Activated naive CD4-positive, alpha-beta T cell (primary cell): ENCODE measurements at places on chromosomes 1 and 21.

- DNase-seq, result no peak
Measured at GRCh38 chr1:95990033-95990432, 731.6 kb upstream of the PTBP2 start.

DNA sequence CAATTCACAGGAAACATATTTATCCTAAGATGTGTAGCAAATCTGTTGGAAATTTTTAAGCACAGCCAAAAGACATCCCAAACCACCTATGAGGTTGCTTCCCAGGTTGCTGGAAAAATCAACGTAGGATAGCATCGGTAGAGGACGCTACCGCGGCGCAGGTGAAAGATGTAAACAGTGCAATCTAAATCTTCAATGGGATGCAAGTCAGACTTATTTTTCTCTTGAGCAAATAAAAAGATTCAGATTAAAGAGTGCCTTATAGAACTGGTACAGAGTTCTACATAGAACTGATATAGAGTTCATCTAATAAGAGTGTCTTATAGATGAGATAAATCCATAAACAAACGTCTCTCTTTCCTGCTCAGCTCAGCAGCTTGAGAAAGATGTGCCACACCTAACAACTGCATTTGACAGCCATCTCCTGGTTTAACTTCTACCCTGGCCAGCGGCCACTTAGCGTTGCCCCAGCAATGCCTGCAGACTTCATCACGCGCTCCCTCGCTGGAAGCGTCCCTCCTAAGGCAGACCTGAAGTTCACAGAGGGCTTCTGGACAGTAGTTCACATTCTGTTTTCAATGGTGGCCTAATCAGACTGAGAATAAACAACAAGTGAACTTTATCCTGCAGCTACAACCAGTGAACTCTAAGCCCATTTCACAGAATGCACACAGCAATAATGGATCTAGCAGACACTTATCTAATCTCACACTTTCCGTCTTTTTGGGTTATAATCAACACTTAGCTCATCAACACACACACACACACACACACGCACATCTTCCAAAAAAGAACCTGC is 164.5 kb downstream of the TOMM20 start:
- DNase-seq, result no peak

GRCh38 chr1:35715568-35716002 is 3.1 kb downstream of the C1orf216 start:
- peak; percentile 31 for DNase-seq

DNA sequence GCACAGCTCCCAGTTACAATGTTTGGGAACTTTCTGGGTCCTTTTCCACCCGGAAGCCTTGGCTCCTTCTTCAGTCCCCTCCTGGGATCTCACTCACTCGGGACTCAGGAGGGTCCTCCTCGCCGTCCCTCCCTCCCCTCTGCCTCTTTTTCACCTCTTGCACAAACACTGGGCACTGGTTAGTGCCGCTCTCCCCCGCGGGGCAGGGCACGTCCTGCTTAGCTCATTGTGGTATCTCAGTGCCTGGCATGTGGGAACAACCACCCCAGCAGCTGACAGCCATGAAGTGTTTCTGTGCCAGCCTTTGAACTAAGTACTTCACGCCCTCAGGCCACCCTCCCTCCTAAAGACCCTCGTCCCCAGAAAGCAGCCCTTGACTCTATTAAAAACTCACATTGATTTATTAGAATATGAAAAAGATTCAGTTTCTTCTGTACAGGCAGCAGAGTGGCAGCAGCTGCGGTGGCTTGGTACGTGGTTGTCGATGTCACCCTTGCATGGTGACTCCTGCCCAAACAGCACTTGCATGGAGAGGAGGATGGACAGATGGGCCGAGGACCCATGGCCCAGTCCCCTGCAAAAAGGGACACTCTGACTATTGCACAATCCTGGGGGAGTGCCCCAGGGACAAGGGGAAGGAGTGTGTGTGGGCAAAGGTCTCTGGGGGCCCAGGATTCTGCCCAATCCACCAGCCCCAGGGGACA is 56.3 kb downstream of the SLC9A1 start:
- no peak for DNase-seq

- DNase-seq, result no peak
Measured at GRCh38 chr1:89723863-89724262, 90.9 kb downstream of the LRRC8C start.

DNA sequence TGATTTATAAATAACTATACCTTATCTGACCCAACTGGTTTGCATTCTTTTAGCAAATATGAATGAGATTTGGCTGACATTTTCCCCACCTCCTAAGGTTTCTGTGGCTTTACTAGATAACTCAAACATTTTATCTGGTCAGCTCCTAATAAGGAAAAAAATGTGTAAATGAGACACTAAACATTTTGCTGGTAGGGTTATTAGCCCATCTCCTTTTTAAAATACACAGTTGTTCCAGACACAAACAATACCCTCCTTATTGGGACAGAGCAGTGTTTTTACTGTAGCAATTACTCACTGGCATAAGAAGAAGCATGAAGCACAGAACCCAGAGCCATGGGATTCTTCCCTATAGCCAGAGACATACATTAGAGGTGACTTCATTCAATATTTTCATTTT is 53.8 kb upstream of the NUF2 start:
- no peak for DNase-seq

DNA sequence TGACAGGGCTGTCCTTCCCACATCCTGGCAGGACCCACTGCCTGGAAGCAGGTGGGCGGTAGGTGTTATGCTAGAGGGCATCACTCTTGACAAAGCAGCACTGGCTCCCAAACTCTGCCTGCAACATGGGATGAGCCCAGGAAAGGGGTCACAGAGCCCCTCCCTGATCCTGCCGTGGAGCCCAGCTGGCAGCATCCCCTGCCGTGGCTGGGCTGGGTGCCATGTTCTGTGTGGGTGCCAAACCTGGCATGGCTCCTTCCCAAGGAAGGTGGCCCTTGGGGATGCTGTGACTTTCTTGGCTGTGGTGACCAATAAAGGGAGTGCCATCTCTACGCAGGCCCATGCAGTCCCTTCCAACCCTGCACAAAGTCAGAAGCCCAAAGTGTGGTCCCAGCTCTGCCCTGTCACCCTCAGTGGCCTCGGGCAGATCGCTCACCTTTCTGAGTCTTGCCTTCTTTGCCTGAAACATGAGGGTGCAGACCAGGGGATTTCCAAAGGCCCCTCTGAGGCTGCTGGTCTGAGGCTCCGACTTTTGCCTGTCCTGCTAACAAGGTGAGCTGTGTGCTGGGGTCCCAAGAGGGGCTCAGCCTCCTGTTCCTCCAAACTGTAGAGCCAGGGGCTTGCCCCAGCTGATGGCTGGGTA is 6.0 kb downstream of the CDK18 start:
- no peak for DNase-seq

GRCh38 chr21:24658026-24658425 is 949.3 kb downstream of the MRPL39 start:
- no peak for DNase-seq
